Forelimb muscle (tissue), 1 donor: ENCODE measurements at places on chromosomes 5 and 9. TPM values are rescaled to one million over a fixed set of nuclear protein-coding genes. Genes with fewer than 3 reads are reported as not detected.
A peak's percentile ranks its signal among the peaks of the same experiment; 100 is the strongest.

CCDC180 gene
- polyA plus RNA-seq: 8.8 TPM

- no peak for DNase-seq
Observed at GRCh38 chr5:137847687-137848086, 20.0 kb upstream of the MYOT start.

DNA sequence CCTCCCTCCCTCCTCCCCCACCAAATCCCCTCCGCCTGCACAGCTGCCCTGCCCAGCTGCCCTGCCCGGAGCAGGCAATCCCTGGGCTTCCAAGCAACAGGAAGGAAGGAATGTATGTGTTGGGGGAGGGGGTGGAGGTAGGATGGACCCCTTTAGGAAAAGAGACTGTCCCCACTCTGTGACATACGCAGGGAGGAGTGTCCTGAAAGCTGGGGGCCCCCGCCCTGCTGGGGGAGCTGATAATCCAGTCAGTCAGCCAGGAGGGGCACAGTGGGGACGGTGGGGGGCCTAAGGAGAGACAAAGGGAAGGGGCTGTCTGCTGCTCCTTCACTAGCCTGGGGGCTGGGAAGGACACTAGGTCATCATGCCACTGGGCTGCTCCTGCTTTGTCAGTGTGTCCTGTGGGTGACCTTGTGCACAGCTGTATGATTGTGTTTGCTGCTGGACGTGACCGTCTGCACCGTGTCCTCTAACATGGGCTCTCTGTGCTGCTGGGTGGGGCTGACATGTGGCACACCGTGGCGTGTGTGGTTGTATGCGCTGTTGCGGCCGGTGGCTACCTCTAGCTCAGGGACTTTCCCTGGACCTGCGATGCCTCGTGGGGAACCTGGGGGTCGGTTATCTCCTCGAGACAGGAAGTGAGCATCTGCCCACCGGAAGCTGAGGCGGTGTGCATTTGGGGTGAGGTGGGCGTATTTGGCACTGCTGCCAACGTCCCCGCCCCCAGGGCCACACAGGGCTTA, 3.0 kb downstream of the N4BP3 start:
- DNase-seq: no peak

DNA sequence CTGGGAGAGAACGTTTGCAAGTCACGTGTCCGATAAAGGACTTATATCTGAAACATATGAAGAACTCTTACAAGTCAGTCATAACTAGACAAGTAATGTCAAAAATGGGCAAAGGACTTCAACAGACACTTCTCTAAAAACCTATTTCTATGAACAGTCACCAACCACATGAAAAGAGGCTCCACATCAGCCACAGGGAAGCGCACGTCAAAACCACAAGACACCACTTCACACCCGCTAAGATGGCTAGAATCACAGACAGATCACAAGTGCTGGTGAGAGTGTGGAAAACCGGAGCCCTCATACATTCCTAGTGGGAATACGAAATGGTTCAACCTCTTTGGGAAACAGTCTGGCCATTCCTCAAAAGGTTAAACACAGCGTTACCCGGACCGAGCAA, 11.5 kb upstream of the CARD9 start:
- no peak for DNase-seq

- no peak for DNase-seq
Observed at GRCh38 chr5:39214912-39215709, 4.3 kb downstream of the FYB1 start.

TYRP1 gene
- 0.34 TPM for polyA plus RNA-seq

MCIDAS gene
- not detected for polyA plus RNA-seq

- DNase-seq: peak; percentile 75
Observed at GRCh38 chr5:59328709-59329296, 564.7 kb downstream of the PDE4D start.

GRCh38 chr5:119583684-119584083, 45.7 kb upstream of the FAM170A start:
- DNase-seq: no peak

DNA sequence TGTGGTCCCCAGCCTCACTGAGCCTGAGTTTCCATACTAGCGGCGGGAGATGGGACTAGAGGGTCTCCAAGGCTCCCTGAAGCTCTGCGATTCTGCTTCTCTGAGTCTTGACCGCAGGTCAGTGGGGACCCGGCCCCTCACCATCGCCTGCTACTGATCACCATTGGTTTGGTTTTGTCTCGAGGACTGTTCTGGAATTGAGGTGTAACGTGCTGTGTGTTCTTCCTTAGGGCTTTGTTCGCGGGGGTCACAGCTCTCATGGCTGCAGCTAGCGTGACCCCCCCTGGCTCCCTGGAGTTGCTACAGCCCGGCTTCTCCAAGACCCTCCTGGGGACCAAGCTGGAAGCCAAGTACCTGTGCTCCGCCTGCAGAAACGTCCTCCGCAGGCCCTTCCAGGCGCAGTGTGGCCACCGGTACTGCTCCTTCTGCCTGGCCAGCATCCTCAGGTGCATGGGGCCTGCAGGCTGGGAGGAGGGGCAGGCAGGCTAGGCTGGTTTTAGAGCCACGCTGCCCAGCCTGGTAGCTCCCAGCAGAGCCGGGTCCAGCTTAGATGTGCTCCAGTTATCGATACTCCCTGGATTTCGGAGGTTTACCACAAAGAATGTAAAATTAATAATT, 12.3 kb downstream of the TRAF2 start:
- DNase-seq: no peak

DNA sequence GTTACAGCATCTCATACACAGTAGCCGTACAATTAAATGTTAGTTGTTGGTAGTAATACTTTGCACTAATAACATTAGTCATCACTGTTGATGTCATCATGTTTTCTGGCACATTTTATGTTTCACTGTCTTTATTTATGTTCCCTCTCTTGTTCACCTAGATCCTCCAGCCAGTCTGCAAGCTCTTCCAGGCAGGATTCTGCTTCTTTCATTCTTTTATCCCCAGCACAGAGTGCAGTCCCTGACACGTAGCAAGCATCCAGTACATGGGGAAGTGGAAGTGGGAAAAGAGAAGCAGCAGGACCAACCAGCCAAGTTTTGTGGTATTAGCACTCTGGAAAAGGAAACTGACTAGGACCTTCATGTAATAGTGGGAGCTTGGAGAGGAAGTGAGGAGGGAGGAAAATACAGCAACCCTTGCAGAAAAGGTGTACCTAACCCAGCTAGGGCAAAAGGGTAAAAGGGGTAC, 89.7 kb upstream of the SLC44A1 start:
- DNase-seq: no peak

- DNase-seq: no peak
Observed at GRCh38 chr9:37369671-37370070, 52.8 kb upstream of the GRHPR start.

DNA sequence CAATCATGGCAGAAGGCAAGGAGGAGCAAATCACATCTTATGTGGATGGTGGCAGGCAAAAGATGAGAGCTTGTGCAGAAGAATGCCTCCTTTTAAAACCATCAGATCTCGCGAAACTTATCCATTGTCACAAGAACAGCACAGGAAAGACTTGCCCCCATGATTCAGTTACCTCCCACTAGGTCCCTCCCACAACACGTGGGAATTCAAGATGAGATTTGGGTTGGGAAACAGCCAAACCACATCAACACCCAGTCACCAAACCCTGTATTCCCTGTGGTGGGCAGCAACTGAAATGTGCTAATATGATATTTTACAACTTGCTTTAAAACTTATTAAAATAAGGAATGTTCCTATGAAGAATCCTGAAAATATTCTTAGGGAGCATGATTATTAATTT, 54.2 kb downstream of the RASGRF2 start:
- no peak for DNase-seq

- no peak for DNase-seq
Observed at GRCh38 chr9:36488389-36488756, 84.3 kb upstream of the MELK start.

DNA sequence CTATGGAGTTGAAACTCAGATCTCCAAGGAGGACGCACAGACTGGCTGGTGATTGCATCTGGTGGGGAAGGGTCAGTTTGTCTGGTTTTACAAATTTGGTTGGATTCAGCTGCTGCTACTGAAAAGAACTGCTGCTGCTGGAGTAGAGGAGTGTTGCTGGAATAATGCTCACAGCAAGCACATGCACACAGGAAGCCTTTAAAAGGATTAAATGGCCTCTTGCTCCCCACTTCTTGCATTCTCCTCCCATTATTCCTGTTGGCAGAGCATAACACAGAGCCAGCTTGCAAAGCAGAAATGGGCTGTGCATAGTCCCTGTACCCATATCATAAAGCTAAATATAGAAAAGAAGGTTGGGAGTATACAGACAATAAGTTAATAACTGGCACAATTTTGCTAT, 16.6 kb downstream of the ZNF474 start:
- DNase-seq: no peak

MARCOL gene
- not detected for polyA plus RNA-seq

DNA sequence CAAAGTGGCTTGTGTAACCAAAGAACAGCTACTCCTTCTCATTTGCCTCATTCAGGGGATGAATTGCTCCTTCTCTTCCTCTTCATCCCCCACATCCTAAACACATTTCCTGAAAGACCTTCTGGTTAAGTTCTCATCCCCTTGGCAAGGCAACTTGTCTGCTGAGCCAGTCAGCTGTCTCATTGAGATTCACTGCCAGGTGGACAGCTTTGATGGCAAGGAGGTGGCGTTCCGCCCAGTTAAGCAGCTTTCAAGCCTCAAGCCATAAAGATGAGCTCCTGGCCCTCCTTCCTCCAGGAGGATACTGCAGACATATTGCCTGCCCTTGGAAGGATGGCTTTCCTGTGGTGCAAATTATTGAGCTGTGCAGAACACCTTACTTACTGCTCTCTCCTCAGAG, 448.6 kb upstream of the MPDZ start:
- DNase-seq: no peak

DNA sequence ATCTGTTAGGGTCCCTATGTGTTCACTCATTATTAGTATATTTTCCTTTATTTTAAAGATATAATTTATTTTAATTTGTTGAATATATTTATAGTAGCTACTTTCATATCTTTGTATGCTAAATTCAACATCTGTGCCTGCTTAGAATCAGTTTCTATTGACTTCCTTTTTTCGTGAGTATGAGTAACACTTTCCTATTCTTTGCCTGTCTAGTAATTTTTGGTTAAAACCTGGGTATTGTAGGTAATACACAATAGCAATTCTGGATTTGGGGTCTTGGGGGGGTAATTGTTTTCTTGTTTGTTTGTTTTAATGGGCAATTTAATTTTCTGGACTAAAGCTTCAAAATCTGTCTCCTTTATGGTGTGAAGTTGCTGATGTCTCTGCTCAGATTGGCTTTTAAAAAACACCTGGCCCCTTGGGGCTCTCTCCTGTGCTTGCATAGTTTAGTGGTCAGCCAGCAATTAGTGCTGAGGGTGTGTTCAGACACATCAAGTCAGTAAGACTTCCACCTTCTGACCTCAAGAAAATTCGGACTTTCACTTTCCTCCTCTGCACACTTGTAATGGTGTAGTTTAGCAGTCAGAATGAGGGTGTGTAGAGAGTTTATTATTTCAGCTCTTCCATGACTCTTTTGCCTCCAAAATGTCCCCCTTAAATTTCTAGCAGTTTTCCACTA, 124.4 kb upstream of the MAP1B start:
- DNase-seq: no peak

GRCh38 chr5:143434261-143435209, 31.0 kb upstream of the NR3C1 start:
- no peak for DNase-seq

RFESD gene
- 2.7 TPM for polyA plus RNA-seq

DNA sequence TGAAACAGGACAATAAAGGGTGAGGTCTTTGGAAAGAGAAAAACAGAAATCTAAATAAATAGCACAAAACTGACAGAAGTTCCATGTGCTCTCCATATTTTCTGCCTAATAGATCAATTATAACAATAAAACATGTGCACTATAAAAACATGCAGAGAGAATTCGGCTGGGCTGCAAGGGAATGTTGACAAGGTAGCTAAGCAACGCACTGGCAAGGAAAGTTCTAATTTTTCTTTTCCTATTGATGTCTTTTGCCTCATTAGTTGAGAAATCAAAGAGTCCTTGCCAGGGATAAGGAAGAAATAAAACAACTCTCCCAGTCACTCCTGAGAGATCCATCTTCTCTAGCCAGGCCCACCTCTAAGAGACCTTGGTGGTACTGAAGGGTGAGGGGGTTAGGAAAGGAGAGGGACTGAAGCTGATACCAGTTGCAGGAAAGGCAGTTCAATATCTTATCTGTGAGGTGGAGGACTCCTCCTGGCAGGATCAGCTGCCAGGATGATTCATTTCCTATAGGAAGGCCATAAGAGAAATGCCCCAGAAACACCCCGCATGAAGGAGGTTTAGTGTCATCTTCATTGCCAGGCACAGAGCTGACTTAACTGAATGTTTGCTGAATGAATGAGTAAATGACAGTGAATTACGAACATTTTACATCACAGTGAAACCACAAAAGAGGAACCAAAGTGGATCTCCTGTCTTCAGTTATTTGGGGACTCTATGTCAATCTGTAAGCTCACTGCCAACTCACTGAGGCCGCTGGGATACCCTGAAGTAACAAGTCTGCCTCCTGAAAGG, 63.7 kb upstream of the IFNK start:
- no peak for DNase-seq

OBP2B gene
- not detected for polyA plus RNA-seq

GRCh38 chr5:96242571-96242970, 190.5 kb downstream of the PCSK1 start:
- DNase-seq: no peak

WWC1 gene
- 0.35 TPM for polyA plus RNA-seq

GRCh38 chr9:74683322-74683721, 186.2 kb downstream of the RORB start:
- no peak for DNase-seq

DNA sequence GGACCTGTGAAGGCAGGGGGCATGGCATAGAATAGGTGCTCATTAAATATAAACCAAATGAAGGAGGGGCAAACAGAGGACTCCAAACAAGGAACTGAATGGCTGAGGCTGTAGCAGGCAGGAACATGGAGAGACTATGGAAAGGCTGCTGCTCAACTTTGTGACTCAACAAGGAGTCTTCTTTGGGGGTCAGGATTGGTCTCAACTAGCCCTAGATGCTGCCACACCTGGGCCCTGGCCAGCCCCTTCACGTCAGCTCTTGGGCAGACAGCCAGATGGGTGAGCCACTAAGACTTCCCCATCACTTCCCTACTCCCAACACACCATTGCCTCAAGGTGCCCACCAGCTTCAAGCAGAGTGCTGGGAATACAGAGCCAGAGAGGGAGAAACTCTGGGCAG, 11.0 kb downstream of the RPP25L start:
- no peak for DNase-seq

PCDH12 gene
- 14.0 TPM for polyA plus RNA-seq

- DNase-seq: no peak
Observed at GRCh38 chr5:19104948-19105347, 883.1 kb downstream of the CDH18 start.

WDR38 gene
- polyA plus RNA-seq: 0.11 TPM

- DNase-seq: no peak
Observed at GRCh38 chr5:103472265-103472664, 90.3 kb downstream of the NUDT12 start.
